Stimulated activated CD4-positive, alpha-beta T cell treated with anti-CD3 and anti-CD28 coated beads, Interleukin-4, amount 100 ng/mL, for 24 hours (primary cell): ENCODE measurements at places on chromosomes 3 and 15.

DNA sequence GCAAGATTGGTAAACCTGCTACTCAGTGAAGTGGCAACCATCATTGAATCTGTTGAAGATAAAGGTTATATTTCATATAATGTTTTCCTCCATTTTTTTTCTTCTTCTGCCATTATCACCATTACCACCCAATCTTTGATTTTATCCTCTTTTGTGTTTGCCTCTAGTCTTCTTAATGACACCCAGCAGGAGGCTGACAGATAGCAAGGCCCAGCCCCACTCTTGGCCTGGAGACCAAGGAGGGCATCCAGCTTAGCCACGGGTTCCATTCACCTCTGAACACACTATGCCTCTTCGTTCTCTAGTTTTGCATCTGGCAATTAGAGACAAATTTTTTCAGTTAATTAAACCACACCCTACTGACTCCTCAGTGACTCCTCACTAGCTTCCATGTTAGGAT is 129.7 kb downstream of the TPRG1 start:
- no peak for DNase-seq

DNA sequence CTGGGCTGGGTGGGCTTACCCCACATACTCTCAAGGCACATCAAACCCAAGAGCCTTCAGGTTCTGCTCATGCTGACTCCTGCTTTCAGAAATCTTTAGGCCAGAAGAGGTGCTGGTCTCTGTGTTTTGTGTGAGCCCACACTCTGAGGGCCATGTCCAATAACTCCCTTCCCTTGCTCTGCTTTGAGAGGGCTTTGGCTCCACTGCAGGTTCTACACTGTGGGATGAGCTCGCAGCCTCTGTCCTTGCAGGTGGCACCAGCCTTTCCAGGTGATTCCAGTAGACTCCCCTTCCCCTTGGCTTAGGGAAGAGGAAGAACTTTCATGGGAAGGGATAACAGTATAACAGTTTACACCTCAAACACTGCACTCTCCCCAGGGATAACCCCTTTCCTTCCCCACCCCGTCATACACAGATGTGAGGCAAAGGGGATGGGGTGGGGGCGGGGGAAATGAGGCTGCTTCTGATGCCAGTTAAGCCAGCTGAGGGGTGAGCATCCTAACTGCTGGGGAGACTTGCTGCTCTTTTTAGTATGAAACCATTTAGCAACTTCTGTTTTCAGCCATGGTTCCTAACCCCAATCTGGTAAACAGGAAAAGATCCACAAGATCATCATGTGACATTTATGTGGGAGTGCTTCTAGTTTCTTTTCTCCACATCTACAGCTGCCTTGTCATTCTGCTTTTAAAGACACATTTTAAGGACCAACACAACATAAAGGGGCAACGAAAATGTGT is 262.4 kb downstream of the SLC9A9 start:
- DNase-seq = no peak

DNA sequence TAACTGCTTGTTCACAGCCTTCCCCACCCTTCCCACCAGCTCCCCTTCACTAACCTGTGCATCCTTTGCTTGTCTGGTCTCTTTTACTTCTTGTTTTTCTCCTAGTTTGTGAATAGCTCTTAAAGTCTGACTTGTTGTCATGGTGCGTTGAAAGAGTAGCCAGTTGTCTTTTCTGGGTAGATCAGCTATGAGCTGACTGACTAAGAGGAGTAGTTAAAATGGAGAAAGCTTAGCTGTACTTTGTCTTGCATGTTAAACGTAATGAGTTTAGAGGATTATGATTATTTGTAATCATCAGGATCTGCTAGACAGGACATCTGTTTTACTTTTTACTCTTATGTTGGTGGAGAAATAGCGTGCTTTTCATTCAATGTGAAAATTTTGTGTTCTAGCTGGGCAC is 35.9 kb downstream of the ATP2C1 start:
- no peak for DNase-seq

DNA sequence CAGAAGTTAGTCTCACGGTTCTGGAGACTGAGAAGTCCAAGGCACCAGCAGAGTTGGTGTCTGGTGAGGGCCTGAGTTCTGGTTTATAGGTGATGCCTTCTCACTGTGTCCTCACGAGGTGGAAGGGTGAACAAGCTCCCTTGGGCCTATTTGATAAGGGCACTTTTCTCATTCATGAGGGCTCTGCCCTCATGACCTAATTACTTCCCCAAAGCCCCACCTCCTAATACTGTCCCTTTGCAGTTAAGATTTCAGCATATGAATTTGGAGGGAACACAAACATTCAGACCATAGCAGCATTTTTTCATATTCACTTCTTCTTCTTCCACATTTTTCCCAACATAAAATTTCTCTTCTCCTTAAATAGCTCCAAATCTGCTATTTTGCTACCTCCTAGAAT is 41.5 kb downstream of the TMEM41A start:
- DNase-seq = no peak

DNA sequence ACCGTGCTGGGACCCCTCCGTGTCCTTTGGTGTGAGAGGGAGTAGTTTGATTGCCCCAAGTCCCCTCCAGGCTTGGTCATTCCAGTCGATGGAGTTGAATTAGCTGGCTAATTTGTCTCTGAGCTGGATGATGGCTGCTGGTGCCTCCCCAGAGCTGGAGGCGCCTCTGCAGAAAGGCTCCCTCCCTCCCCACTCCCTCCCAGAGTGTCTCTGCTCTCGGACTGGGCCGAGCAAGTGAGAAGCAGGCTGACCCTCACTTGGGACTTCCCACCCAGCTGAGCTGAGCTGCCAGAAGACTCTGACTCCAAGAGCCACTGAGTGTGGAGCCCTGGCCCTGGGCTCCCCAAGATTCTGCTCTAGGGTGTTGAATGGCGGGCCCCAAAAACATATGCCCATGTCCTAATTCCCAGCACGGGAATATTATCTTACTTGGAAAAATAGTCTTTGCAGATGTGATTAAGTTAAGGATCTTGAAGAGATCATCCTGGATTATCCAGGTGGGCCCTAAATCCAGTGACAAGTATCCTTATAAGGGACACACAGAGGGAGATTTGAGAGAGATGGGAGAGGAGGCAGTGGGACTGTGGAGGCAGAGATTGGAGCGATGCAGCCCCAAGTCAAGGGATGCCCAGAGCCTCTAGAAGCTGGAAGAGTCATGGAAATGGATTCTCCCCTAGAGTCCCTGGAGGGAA is 60.7 kb upstream of the TLE3 start:
- DNase-seq = no peak

DNA sequence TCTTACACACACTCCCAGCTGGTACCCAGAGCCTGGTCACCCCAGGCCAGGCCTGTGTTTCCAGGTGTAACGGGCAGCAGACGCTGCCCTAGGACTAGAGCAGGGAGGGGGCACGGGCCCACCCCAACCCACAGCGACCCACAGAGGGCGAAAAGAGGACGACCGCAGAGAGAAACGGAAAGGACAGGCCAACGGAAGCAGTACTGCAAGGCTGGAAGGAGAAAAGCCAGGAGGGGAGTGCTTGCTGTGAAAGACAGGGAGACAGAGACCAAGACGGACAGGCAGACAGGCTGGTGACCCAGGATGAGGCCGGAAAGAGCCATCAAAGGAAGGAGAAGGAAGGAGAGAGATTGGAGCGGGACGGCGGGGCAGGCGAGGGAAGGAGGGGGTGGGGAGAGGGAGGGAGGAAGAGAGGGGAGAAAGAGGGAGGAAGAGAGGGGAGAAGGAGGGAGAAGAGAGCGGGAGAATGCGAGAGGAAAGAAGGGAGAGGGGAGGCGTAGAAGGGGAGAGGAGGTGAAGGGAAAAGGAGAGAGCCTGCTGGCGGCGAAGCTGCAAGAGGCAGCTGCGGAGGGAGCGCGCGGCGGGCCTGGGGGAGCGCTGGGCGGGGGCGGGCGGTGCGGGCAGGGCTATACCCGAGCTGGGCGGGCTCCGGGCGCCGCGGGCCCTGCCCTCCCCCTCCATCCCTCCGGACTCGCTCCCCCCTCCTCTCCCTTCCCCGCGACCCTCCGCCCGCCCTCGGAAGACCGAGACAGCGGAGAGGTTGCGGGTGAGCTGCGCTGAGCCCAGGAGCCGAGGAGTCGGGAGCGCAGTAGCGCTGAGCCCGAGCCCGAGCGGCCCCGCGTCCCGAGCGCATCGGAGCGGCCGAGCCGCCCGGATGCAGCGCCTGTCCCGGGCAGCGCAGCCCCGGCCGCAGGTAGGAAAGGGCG is at the start of gene SLC6A1:
TSS of gene SLC6A1 (plus strand) at position 732 of the 926 bp plus-strand sequence. CDS start 24,464 bp downstream, outside the sequence.
- no peak for DNase-seq

DNA sequence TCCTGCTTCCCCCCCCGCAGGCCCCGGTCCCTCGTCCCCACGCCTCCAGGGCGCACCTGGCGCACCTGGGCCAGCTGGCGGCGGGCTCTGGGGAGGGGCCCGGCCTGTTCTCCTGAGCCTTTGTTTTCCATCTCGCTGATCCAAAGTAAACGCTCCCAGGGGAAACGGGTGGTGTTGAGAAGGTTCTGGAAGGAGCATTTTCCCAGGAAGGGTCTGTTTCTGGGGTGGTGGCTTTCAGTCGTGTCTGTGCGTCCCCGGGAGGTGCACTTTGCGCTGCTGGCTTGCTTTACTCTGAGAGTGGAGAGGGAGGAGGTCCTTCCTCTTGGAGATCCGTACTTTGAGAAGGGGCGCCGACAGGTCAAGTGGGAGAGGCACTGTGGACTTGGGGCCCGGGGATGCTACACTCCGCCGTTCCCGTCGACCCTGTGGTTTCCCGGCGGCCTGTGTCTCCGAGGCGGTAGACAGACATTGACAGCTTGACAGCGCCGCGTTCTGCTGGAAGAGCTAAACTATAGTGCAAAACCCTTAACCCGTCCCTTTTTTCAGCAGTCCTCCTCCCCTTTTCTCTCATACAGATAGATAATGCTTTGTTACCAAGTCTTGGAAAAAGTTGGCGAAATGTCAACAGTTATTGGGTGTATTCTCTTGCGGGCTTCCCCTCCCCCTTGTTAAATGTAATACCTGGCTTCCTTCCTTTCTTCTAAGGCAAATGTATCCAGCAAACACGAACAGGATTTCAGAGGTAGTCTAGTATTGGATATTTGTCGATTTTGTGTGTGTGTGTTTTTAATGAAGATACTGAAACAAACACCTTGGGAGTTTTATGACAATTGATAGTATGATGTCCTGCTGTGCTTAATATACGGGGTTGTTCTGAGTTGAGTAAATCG is 6.5 kb downstream of the TPM1 start:
- peak; percentile 41 for DNase-seq

DNA sequence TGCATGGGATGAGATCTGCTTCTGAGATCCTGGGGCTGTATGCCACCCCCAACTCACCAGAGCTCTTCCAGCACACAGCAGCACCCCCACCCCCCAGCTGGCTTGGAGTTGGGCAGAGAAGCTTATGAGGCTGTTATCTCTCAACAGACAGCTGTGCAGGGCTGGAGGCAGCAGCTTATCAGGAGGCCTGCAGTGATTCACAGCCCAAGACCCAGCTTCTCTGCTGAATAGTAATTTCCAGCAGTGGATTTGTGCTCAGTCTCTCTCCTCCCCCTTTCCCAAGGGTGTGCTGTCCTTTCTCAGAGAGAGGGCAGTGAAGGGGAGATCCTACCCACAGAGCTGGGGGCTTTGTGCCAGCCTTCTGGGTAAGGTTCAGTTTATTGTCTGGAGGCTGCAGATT is 2.1 kb downstream of the RPP25 start:
- no peak for DNase-seq

GRCh38 chr3:67030785-67031740 is 33.0 kb downstream of the KBTBD8 start:
- DNase-seq = no peak

DNA sequence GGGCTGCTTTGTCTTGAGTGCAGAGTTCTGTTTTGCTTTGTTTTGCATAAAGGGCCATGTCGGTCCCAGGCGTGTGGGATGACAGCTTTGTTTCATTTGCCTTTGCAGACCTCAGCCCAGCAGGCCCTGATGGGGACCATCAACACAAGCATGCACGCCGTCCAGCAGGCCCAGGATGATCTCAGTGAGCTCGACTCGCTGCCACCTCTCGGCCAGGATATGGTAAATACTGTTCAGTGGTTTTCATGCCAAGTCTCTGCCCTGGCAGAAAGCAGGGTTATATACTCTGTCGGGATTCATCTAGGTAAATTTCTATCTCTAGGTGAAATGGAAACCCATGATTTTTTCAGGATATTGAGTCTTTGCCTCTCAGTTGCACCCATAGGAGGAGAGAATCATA is 343.9 kb upstream of the TPM1 start:
- DNase-seq = no peak

GRCh38 chr3:111311126-111311525 is 230.9 kb upstream of the CD96 start:
- no peak for DNase-seq

DNA sequence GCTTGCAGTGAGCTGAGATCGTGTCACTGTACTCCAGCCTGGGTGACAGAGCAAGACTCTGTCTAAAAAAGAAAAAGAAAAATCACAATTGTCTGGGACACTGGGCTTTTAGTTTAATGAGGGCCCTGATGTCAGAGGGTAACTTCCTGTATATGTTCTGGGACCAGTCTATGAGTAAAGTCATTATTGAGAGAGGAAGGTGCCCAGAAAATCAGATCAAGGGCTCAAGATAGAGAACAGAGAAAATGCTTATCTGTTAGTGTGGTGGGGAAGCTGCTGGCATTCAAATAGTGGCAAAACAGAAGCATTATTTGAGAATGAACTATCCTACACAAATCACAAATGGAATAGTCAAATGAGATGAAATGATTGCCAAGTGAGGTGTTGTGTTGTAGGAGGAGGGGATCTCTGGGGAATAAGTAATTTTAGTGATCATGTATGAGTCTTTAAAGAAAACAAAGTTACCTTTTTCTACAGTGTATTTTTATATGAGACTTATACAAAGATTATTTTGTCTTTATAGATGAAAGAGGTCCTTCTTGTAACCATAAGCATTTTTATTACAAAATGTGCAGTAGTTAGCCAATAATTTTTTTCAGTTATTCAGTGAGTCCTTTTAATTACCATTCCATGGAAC is 13.4 kb downstream of the ARIH2 start:
- no peak for DNase-seq

GRCh38 chr15:40461958-40462357 is 8.8 kb upstream of the CHST14 start:
- DNase-seq = no peak

DNA sequence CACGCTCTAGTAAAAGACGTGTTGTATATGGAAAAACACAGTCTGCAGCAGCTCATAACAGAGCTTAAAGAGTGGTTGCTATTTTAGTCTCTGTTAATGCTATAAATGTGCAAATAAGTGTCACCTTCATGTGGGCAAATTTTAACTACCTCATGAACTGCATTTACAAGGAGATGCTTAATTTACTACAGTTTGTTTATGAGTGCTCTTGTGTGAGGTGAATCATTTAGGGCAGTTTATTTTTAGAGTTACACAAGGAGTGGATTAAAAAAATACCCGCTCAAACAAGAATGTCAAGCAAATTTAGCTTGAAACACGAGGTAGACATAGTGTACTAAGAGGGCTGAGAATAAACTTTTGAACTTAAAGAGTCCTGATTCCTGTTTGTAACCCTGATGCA is 579.0 kb downstream of the MFSD1 start:
- no peak for DNase-seq

DNA sequence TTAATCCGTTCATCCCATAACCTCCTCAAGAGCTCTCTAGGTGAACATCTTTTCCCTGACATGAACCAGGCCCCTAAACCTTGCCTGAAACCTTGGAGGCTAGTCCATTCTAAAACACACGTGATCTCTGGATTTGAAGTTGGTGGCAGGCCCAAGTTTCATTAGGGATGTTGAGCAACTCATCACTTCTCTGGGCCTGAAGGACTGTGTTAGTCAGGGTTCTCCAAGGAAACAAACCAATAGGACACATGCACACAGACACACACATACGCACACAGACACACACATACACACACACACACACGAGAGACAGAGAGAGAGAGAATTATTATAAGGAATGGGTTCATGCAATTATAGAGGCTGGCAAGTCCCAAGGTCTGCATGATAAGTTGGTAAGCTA is 31.9 kb downstream of the ACAN start:
- DNase-seq = no peak

- no peak for DNase-seq
These were observed 10.5 kb upstream of the CRBN start for GRCh38 chr3:3189961-3190360.
